Eye (tissue), 1 donor: ENCODE measurements at places on chromosomes 13 and 19.

DNA sequence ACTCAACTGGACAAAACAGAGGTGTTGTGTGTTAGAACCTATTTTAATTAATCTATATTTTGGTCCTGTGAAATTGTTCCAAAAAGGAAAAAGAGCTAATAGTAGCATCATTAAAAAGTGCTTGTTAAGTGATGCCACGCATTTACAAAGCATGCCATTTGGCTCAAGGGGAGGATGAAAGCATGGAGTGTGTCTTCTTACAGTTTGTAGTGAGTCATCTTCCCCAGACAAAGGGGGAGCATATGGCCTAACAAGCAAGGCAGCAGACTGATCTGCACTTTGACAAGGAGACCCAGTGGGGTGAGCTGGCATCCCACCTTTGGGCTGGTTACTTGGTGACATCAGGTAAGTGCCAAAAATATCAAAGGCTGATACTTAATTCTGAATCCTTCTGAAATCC lies 297.0 kb downstream of the FGF9 start:
- DNase-seq: no peak

- no peak for DNase-seq
Measured at GRCh38 chr13:112850273-112850672, 118.7 kb upstream of the MCF2L start.

- DNase-seq: no peak
Measured at GRCh38 chr19:39301021-39301420, 4.8 kb downstream of the IFNL1 start.

DNA sequence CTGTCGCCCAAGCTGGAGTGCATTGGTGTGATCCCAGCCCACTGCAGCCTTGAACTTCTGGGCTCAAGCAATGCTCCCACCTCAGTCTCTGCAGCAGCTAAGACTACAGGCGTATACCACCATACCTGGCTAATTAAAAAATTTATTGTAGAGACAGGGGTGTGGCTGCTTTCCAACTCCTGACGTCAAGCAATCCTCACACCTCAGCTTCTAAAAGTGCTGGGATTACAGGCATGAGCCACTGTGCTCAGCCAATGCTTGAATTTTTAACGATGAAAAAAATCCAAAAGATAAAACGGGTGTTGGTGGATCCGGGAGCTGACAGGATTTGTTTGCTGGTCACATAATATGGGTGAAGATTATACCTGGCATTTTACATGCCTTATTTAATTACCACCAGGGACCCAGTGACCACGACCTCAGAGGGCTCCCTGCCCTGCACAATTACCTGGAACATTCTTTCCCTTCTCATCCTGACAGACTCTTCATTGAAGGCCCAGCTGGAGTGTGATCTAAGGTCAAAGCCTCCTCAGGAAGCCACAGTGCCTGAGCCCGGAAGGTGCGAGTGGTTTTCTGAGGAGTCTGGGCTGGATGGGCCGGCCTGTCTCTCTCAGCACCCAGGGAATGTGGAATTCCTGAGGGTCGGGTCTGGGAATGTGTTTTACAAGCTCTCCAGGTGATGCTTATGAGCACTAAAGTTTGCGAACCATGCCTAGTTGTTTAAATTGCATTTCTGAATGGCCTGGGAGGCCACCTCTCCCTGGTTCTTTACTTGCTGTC lies 193.3 kb downstream of the USP12 start:
- DNase-seq: no peak

DNA sequence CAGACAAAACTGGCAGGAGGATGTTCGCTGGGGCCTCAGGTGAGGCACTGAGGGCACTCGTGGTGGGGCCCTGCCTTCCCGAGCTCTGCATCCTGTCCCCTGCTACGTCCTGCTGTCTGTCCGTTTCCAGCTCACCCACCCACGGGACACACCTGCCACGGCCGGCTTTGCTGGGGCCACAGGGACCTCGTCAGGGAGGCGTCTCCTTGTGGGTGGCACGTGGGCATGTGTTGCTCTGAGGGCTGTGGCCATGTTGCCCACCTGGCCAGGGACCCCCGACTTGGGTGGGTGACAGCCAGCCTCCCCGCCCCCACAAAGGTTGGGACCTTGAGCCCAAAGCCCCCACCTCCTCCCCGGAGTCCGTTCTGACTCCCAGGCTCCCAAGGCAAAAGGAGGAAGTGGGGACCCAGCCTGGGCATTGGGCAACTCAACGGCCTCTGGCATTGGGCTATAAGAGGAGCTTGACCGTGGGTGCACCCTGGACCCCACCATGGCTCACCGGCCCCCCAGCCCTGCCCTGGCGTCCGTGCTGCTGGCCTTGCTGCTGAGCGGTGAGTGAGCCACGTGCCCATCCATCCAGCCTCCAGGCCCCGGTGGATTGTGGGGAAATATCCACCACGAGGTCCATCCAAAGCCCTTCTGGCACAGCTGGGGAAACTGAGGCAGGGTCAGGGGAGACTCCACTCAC lies at the start of gene PRTN3:
TSS of gene PRTN3 (plus strand) at position 481 of the 688 bp plus-strand sequence. CDS start at position 491, 10 bp downstream.
- no peak for DNase-seq
